ENCODE measurements at places on chromosomes 12 and 14.

DNA sequence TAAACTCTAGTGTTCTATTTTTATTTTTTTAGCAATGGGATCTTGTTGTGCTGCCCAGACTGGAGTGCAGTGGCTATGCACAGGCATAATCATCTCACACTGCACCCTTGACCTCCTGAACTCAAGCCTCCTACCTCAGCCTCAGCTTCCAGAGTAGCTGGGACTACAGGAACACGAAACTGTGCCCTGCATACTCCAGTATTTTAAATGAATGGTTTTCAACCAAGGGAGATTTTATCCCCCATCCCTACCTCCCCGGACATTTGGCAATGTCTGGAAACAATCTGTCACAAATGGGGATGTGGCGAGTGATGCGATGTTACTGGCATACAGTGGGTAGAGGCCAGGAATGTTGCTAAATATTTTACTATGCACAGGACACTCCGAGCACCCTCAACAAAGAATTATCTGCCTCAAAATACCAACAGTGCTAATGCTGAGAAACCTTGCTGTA lies 2.1 kb downstream of the CBX5 start:
- no peak for DNase-seq

DNA sequence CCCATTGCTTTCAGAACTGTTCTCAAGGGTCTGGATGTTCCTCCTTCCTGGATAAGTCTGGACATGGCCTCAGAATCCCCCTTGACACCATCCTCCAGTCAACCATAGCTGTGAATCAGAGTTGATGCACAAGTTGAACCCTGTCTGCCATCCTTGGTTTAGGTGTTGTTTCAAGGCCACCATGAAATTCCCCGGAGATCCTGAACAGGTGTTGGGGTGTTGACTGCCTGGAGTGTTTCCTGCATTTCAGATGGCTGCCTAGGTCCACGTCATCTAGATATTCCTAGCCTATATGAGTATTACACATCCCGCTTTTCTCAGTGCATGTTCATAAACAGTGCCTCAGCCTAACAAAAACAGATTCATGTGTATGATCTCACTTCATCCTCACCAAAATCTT lies 86.7 kb upstream of the PWP1 start:
- no peak for DNase-seq

DNA sequence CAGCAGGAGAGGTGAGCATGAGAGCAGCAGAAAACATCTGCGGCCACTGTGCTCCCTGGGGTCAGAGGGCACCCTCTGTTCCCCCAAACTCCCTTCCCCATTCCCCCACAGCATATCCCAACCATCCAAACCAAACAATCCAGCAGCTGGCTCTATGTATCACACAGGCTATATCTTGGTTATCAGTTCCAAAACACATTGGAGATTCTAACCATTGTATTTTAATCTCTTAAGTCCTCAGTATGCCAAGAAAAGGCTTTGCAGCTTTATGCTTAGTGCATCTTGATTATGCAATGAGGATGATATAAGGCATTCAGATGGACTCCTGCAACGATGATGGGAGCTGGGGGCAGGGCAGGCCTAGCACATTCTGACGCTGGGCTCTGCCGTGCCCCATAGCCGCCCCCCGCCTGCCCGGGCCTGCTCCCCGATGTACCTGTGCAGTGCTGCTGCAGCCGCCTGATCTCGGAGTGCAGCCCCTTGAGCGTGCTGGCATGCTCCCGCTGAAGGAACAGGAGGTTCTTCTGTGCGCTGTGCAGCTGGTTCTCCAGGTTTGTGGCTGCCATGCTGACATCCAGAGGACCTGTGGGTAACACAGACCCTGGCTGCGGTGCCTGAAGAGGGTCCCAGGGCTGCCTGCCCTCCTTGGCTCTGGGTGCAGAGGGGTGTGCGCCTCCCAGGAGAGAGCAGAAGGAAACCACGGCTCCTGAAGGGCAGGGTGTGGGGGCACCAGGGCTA lies 29.6 kb downstream of the CCDC92 start:
- no peak for DNase-seq

- DNase-seq, result no peak
Observed at GRCh38 chr12:113241191-113242025, 20.1 kb downstream of the TPCN1 start.

- DNase-seq, result no peak
Observed at GRCh38 chr12:47107926-47108325, 28.2 kb upstream of the AMIGO2 start.

Measured in esophagus muscularis mucosa (tissue), 4 donors.